ENCODE measurements at places on chromosomes 3 and 15.

- DNase-seq, result no peak
Measured at GRCh38 chr3:157501863-157502262, 1.4 kb downstream of the VEPH1 start.

GRCh38 chr3:122802323-122802722 is 7.5 kb downstream of the SLC49A4 start:
- no peak for DNase-seq

- DNase-seq, result peak; percentile 48
Measured at GRCh38 chr15:85351965-85352364, 28.4 kb upstream of the AKAP13 start.

- DNase-seq, result no peak
Measured at GRCh38 chr3:48370333-48370713, 1.7 kb upstream of the FBXW12 start.

DNA sequence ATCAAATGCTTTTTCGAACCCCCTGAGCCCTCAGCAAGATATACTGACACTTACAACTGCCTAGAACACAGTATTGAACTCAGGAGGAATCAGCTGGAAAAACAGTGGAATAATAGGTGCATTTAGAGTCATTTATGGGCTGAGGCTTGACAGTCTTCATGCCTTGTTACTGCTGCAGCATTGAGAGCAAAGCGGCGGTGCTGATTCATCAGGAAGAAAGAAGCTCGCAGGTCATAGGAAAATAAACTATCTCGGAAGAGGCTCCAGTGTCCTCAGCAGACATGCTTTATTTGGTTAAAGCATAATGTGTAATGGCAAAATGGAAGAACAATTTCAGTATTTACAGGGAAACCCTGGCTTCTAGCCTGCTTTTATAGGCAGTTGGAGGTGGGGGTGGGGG is 30.1 kb upstream of the NEO1 start:
- no peak for DNase-seq

DNA sequence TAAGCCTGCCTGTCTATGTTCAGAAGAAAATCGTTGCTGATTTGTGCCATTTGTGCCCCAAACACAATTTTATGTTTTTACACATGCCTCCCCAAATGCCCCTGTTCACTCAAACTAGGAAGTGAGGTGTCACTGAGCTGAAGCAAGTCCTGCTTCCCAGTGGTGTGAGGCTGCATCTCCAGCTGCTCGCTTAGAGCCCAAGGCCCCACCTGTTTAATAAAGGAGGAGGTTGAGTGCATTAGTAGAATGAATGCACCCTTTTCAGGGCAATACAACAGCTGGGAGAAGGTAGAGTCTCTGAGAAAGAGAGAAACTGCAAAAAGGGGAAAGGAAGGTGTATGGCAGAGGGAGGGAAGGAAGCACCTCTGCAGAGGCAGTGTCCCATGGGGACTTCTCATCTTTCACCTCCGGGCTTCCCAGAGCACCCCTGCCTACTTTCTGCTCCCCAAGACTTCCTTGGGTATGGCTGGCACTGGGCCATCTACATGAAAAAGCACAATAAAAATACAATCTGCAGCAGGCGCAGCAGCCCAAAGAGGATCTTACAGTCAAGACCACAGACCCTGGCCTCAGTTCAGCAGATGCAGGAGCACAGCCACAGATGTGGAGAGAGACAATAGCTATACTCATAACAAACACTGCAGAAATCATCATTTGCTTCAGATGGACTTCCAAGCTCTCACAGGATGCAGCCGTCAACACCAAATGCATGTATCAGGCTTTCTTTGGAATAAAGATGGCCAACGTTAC is 165.9 kb downstream of the POLR2M start:
- DNase-seq, result no peak

DNA sequence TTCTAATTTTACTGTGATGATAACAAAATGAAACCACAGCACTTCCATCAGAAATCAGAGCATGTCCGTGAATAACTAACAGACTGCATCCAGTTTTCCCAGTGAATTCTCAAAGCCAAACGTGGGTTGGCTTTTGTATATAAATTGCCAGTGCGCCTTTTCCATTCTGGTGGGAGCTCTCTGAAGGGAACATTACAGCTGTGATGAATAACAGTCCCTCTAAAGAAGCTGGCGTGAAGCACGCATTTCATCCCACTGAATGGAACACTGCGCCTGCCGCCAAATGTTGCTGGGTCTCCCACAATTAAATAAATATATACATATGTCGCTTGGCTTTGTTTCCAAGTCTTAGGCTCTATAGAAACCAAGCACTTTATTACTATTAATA is 113.0 kb upstream of the PFN2 start:
- DNase-seq, result no peak

DNA sequence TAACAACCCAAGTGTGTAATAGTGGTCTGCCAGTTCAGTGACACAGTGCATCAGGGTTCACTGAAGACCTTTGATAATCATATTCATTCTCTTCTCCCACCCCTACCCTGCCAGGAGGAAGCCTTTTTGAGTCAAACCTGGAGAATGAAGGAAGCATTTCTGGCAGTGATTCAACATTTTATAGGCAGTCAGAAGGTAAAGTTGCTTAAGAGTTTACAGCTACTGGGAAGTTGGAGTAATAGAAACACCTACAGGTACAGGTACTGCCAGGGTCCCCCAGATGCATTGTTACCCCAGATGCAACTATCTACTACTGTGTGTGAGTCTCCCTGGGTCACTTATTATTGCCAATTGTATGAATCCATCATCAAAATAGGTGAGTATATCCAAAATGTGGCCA is 146.9 kb upstream of the EIF1B start:
- peak; percentile 9 for DNase-seq

- DNase-seq, result no peak
Measured at GRCh38 chr3:193055352-193055751, 137.7 kb upstream of the MB21D2 start.

- no peak for DNase-seq
Measured at GRCh38 chr3:161217496-161217895, 3.6 kb upstream of the NMD3 start.

DNA sequence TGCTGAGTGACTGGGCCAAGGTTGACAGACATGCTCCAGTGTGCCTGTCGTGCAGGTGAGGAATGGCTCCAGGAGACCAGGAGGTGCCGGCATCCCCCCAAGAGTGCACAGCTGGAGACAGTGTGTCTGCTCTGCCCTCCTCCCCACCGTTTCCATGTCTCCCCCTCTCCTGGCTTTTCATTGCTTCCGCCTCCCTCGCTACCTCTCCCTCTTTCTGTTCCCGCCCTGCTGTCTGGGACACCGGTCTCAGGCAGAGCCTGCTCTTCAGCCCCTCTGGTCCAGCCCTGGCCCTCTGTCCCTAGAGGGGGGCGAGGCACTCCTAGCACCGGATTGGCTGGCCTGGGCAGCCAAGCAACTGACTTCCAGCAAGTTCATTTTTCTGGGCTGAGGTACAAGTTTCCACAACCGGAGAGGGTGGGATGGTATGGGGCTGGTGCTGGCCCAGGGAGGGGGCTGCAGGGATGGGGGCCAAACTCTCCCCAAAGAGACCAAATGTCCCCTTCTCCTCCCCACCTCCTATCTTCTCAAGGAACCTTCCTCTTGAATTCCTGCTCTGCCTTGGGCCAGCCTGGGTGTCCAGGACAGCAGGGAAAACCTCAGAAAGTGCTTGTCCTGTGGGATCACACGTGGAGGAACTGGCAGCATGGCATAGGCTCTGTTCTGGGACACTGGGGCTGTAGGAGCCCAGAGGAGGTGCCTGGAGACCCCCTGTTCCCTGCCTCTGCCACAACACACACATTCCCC is 32.6 kb downstream of the PRKCD start:
- no peak for DNase-seq

GRCh38 chr3:171561596-171562323 is 101.6 kb upstream of the TNIK start:
- no peak for DNase-seq

- peak; percentile 97 for DNase-seq
Measured at GRCh38 chr15:39171944-39172368, 408.9 kb upstream of the THBS1 start.

GRCh38 chr3:35744419-35744818 is 105.1 kb downstream of the ARPP21 start:
- DNase-seq, result no peak

DNA sequence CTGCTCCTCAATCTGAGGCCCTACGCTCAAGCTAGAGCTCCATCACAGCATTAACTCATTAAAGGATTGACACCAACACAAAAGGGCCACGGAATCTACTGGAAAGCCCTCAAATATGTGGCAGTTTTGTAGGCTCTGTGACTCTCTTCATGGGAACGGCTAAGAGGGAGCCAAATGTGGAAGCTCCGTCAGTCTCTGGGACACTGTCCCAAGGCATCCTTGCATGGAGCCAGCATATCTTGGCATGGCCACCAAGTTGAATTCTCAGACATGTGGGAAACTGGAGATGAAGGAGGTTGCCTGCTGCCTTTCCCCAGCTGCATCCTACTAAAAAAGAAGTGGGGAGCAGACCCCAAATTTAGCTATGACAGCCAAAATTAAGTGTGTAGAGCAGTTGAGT is 296.9 kb downstream of the NTRK3 start:
- DNase-seq, result no peak

- DNase-seq, result no peak
Measured at GRCh38 chr3:54964081-54964480, 36.2 kb upstream of the LRTM1 start.

DNA sequence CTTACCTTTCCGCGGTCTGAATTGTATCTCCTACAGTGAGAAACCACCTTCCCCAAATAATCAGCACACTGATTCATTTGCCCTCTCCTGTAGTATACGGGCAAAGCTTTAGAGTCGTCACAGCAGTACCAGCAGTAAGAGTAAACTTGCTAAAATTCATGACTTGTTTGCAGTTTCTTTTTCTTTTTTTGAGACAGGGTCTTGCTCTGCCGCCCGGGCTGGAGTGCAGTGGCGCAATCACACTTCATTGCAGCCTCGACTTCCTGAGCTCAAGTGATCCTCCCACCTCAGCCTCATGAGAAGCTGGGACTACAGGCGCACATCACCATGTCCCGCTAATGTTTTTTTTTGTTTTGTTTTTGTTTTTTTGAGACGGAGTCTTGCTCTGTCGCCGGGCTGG is 11.9 kb downstream of the SCAMP5 start:
- DNase-seq, result no peak

DNA sequence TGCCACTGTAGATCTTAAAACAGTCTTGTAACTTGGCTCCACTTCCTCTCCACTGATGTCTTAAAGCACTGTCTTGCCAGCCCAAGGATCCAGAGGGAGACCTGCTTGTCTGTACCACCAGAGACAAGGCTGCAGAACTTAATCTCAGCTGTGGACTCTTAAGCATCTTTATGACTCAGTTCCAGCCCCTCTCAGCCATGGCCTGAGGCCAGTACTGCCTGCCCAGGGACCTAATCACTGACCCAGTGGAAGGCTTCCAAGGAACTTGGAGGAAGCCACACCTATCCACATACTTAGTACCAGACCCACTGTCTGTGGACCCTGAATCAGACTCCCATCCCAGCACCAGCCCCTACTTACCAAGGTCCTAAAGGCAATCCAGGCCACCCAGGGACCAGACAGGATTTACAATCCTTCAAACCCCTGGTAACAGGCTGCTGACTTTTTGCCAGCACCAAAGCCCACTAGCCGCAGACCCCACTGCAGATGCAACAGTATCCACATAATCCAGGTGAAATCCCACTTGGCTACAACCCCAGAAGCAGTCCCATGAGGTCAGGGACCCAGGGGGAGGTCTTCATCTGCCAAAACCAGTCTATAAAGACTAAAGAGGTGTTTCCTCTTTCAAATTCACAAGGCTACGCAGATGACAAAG is 41.9 kb upstream of the PRR20G start:
- DNase-seq, result no peak

DNA sequence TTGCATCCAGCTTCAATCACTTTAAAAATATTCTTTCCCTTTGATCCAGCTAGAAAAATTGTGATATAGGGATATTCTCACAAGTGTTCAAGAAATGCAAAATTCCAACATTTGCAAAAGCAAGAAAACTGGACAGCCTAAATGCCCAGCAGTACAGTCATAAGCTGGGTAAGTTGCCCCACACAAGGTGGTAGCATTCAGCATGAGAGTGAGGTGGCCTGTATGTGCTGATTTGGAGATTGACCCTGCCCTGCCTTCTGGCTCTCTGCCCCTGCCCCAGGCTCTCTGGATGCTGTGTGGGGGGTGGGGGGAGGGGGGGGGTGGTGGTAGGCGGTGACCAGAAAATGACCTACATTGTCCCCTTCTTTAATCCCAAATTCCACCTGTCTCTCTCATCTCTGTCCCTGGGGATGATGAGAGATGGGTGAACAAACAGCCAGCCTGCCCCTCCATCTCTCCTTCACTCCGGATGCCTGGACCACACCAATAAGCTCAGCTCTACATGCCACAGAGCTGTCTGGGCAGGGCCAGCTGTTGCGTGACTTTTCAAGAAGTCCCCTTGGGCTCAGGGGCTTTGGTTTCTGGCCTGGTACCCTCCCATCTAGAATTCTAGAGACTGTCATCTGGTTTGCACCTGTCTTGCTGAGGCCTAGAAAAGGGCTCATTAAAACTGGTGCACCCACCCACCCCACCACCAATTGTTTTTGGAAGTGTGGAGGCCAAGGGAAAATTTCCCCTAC is 42.2 kb downstream of the SLC28A1 start:
- DNase-seq, result no peak

DNA sequence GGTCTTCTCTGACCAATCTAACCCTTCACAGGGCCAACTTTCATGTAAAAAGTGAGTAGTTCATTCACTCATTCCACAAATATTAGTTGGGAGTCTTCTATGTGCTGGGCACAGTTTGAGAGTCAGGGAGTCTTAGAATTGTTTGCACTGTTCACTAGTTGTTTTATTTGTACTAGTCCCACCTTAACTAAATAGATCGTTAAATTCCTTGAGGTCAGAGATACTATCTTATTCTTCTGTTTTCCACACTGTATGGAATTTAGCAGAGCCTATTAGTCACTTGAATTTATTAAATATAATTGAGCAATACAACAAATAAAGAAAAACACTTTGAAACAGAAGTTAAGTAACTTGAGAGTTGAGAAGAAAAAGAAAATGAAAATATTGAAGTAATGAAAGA is 40.8 kb upstream of the SPTSSB start:
- peak; percentile 67 for DNase-seq

- DNase-seq, result no peak
Measured at GRCh38 chr3:35624698-35625097, 14.6 kb upstream of the ARPP21 start.

- DNase-seq, result no peak
Measured at GRCh38 chr3:3016226-3016625, 93.9 kb downstream of the IL5RA start.
